Activated CD4-positive, alpha-beta T cell treated with anti-CD3 and anti-CD28 coated beads for 36 hours (primary cell): ENCODE measurements at places on chromosomes 7 and 10. TPM values are rescaled to one million over a fixed set of nuclear protein-coding genes. Genes with fewer than 3 reads are reported as not detected.

Gene C10orf53
- not detected for total RNA-seq

Gene ZNF425
- total RNA-seq = 0.95 TPM

Gene RAPGEF5
- total RNA-seq = 1.5 TPM

Gene ZNF398
- 9.6 TPM for total RNA-seq

Gene TRDMT1
- 6.6 TPM for total RNA-seq

Gene UTF1
- total RNA-seq = not detected

Gene VAX1
- not detected for total RNA-seq

Gene ABCB4
- total RNA-seq = 0.39 TPM

Gene CDC14C
- not detected for total RNA-seq

Gene PTPRN2
- total RNA-seq = 0.51 TPM

Gene PLCE1
- 0.02 TPM for total RNA-seq

Gene KCNIP2
- 2.7 TPM for total RNA-seq

Gene CPED1
- total RNA-seq = not detected

Gene CHAT
- total RNA-seq = not detected

Gene TMEM26
- total RNA-seq = not detected

Gene SH2D4B
- total RNA-seq = 0.11 TPM

Gene RTKN2
- 4.8 TPM for total RNA-seq
